ENCODE measurements at places on chromosomes 2 and 18. TPM values are rescaled to one million over a fixed set of nuclear protein-coding genes. Genes with fewer than 3 reads are reported as not detected.

YIPF4 gene
- 46.5 TPM for total RNA-seq

LAMA1 gene
- 222 TPM for total RNA-seq

EML6 gene
- 0.09 TPM for total RNA-seq

DYSF gene
- 3.4 TPM for total RNA-seq

FSHR gene
- total RNA-seq, result not detected

DNA sequence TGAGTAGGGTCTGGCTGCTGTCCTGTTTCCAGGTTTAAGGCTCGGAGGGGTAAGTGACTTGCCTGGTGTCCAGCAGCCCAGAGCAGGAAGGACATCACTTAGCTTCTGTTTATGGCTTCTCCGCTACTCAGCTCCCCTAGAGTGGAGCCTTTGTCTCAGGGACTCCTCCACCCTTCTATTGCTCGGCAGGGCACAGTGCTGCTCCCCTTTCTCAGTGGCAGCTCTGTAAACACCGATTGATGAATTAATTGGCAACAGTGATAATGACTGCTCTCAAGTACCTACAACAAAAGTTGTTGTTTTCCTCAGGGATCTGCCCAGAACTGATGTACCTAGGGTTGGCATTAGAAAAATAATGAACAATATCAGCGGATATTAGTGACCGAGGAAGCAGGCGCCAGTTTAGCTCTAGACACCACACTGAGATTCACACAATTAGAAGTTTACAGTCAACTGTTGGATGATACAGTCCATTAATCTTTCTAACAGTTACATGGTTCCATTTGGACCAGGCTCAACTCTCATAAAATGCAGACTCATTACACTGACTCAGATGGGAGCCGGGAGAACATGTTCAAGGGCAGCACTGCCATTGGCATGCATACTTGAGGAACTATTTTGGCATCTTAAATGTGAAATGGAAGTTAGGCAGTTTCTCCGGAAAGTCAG, 265.7 kb downstream of the MTX2 start:
- DNase-seq, result no peak

DNA sequence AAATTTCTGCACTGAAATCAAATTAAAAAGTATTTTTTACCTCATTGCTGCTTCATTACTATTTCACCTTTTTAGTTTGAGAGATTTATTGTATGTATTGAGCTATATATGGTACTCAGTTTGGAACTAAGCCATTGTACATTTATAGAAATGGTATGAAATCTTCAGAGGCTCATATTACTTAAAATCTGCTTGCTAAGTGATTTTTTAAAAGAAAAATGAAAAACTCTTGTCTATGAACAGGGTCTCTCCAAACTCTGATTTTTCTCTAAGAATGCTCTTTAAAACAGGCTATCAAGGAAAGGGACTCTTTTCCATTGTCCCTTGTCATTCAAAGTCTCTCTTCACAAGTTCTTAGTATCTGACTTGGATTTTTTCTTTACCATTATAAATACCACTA, 31.8 kb downstream of the C1D start:
- DNase-seq, result no peak

- no peak for DNase-seq
Measured at GRCh38 chr2:204329532-204329931, 215.7 kb upstream of the PARD3B start.

DNA sequence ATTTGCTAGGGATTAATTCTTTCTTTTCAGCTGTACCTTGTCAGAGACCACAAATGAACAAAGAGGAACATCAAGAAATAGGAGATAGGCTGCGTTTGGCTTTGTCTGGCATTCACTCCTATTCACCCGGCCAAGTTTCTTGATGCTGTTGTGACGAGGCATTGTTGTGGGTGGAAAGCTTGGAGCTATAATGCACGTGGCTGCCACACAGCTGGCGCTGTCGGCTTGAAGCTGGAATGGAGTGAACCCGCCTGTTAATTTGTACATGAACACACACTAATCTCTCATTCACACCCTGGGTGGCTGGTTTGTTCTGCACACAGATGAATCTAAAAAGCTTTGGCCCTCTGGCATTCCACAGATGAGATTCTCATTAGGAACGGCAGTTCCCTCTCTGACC, 274.9 kb upstream of the GYPC start:
- DNase-seq, result no peak

DNA sequence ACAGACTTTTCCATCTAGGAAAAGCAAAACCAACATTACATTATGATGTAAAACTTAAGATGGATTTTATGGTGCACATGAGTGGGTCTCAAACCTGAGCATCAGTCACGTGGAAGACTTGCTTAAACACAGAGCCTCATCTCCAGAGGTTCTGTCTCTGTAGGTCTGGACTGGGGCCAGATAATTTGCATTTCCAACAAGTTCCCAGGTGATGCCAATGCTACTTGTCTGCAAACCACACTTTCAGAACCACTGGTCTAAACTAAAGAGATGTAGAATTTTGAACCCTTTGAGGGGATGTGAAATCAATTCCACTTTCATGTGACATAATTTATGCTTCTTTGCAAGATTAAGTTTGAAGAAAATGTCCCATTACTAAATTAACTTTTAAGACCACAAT, 522.8 kb downstream of the MBD2 start:
- no peak for DNase-seq

DNA sequence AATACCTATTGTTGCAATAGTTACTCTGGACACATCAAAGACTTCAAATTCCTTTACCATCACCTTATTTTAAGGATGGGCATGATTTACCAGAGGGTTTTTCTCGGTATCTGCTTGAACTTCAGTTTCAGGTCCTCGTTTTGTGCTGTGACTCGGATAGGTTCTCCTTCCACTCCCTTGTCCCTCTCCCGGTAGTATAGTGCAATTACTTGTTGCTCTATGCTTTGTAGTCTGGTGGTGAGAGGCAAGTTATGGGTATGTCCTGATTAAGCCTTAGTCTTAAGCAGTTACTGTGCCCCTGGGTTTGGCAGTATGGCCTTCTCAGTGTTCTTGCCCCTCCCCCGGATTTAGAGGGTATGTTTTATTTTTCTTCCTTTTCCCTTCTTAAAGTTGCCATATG, 96.6 kb downstream of the RHBDD1 start:
- DNase-seq, result no peak
